ENCODE measurements at places on chromosomes 5 and 9. TPM values are rescaled to one million over a fixed set of nuclear protein-coding genes. Genes with fewer than 3 reads are reported as not detected.

The RGP1 gene
- 17.7 TPM for total RNA-seq

The ABLIM3 gene
- total RNA-seq: 32.8 TPM

The CAVIN4 gene
- total RNA-seq: 1.3 TPM

The CEP120 gene
- total RNA-seq: 24.2 TPM

DNA sequence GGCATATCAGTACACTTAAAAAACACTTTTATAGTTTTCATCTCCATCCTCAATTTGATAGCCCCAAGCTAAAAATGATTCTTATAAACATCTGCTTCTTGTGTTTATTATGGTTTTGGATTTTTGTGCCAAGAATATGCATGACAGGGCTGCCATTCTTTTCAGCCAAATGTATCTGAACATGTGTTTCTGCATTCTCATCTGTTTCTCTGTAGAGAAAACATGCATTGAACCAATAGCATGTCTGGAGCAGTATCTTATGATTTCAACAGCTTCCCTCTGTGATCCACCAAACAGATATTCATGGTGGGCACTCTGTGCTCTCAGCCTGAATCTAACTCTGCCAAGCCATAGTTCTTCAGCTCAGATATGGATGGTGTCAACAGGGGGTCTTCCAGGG is 99.3 kb upstream of the ERCC6L2 start:
- no peak for DNase-seq

DNA sequence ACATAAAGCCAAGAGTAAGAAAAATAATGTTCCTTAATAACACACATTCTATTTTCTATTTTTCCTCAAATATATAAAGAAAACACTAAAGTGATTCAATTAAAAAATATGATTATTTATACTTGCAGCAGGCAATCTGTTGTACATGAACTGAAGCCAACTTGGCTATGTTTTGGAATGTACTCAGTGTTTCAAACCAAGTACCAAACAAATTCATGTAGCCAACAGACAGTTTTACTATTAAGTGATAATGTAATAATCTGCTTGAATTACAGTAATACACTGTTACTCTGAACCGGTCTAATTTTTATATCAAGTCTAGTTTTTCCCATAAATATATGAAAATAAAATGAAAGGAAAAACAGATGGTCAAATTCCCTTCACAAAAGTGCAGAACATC is 58.0 kb downstream of the CEP120 start:
- DNase-seq: peak; percentile 59

DNA sequence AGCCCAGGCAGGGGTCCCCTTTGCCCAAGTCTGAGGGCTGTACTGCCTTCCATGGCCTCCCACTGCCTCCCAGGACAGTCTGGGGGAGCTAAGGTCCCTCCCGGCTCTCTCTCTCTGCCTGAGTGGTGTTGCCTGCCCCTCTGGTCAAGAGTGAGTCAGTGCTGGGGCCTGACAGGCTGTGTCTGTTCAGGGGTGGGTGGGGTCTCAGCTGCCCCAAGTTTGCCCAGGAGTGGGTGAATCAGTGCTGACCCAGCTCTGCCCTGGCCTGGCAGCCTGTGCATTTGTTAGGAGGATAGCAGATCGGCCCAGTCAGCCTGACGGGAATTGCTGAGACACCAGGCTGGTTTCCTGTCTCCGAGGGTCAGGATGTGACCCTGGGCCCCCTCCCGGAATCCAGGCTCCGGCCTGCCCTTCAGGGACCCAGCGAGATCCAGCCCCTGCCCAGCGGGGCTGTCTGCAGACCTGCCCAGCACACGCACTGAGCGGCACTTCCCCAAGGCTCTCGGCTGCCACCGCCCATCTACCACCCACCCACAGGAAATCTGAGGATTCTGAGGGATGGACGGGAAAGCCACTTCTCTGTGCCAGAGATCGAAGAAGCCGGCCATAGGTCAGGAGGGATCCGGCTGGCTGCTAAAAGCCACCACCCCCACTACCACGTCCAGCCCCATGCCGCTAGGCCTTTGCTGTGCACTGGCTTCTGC is 15.9 kb downstream of the ENG start:
- DNase-seq: peak; percentile 94

Measured in fibroblast of villous mesenchyme (primary cell).